AML-193 (cell line): ENCODE measurements at places on chromosomes 5 and 9.

- DNase-seq = peak; percentile 27
Observed at GRCh38 chr9:128818839-128819715, 777 bp downstream of the ENDOG start.

DNA sequence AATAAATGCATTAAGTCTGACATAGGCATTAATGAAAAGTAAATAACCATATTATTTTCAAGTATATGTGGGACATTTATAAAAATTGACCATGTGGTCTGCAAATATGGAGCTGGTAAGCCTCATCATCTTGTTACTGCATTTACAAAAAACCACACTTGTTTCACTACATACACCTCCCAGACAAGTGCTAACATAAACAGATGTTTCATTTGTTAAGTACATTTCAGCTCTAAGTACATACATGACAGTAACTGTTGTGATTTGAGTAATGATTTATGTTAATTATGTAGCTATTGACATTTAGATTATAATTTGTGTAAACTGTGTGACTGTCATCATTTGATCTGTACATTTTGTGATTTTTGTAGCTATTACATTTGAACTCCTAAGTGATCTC, 13.9 kb downstream of the IDNK start:
- DNase-seq = no peak

DNA sequence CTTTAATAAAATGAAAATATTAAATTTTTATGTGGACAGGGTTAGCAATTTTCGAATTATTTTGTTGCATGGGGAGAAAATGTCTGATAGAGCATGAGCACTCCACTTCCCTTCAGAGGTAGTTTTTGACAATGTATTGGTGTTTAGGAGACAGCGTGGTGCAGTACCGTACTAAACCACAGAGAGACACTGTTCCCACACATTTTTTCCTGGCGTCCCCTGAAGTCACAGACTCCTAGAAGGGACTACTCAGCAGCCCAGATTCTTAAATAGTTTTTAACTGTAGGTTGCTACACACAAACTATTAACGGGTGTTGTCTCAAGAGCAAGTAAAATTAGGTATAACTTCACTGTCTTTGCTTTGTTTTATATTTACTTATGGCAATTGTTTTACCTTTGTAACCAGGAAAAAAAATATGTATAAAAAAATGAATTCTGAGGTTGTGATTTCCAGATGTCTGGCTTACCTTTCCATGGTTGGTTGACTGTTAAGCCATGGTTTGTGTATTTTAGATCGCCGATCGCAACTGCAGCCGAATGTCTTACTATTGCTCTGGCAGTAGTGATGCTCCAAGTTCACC, 171.2 kb downstream of the DOCK8 start:
- DNase-seq = peak; percentile 17

GRCh38 chr5:162657076-162657475, 589.5 kb downstream of the GABRG2 start:
- DNase-seq = no peak

DNA sequence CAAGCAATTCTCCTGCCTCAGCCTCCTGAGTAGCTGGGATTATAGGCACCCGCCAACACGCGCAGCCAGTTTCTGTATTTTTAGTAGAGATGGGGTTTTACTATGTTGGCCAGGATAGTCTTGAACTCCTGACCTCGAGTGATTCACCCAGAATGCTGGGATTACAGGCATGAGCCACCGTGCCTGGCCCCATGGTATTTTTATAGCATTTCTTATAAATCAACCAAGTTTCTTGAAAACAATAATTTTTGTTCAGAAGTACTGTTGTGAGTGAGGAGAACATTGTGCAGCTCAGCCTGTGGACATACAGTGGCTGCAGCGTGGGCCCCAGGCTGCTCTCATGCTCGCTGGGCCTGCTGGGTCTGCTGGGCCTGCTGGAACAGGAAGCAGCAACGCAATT, 45.3 kb downstream of the MAP1B start:
- DNase-seq = no peak

- DNase-seq = no peak
Observed at GRCh38 chr9:121859646-121860045, 208.2 kb downstream of the DAB2IP start.

- DNase-seq = no peak
Observed at GRCh38 chr9:98570055-98570454, 138.7 kb downstream of the GABBR2 start.

DNA sequence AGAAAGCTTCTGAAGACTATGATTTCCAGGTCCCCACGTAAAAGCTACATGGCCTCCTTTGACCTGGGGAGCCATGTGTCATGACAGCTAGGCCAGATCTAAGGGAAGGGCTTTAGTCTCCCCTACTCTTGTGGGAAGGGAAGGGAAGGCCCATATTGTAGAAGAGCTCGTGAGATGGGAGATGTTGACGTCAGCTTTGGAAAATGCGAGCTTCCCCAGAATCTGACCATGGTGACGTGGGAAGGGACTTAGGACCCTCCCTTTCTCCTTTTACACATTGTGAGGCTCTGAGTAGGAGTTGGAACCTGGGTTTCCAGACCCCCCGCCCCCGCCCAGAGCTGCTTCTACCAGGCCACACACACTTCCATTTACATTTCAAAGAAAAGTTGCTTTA, 165.5 kb downstream of the SYK start:
- no peak for DNase-seq

DNA sequence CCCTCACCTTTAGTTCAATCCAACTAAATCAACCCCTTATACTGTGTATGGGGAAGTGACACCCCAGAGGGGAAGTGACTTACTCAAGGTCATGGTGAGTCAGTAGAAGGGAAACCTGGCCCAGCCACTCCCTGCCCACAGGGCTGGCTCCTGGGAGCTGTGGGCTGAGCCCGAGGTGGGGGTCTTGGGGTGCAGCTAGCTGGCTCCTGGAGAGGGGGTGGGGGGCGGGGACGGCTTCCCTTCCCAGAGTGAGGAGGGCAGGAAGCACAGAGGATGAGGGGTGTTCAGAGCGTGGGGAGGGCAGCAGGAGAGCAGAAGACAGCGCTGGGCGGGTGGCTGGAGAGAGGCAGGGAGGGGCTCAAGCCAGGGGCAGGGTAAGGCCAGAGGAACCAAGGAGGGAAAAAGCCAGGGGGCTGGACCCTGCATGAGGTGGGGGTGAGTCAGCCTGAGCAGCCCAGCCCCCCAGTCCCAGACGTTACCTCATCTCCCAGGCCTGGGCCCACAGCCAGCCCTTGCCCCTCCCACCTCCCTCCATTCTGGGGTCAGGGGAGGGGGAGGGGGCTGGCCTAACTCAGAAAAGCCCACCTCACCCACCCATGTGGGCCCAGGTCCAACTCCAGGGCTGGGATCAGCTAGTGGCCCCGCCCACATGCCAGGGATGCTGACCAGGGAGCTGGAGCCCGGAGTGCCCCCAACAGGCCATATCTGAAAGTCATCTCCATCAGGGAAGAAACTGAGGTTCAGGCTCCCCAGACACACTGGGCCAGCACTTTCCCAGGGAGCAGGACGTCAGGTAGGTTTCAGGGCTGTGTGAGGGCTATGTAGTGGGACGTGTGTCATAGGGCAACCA, 2.8 kb downstream of the PDLIM7 start:
- DNase-seq = peak; percentile 76

DNA sequence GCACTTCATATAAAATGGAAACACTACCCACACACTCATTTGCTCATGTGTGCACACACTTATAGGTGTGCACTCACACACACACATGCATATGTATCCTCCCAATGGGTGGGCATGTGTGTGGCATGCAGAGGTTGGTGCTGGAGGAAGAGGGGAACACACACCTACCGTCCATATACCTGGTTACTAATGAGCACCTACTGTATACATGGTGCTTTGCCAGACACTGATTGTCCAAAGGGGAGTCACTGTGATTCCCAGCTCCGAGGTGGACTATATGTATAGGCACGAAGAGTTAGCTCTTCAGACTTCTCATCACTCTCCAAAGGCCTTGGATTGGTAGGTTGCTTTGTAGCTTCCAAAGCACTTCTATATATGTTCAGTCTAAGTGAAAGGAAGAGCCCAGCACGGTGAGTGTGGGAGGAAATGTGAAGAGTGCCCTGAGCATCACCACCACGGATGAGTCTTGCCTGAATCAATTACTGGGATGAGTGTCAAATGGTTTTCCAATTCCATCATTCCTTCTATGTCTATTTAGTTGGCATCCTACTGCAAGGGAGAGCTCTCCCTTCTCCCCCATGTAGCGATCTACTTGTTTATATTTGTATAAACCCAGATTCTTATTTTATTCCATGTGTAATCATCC, 12.6 kb upstream of the ERGIC1 start:
- no peak for DNase-seq

GRCh38 chr9:122201641-122202040, 27.1 kb downstream of the LHX6 start:
- DNase-seq = no peak

DNA sequence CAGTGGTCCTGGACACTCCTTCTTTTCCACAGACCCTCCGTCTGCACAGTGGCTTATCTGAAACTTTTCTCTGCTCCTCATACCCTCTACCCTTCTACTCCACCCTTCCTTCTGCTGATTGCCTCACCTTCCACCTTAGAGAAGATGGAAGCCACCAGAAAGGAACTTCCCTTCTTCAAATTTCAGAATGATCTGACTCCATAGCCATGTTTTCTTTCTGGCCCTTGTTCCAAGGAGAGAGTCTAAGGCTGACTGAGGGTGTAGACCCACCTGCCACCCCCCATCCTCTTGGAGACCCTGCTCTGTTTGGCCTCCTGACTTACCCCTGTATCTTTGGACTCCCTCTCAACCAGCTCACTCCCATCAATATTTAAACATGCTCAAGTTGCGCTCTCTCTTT, 7.4 kb downstream of the SNX30 start:
- no peak for DNase-seq

DNA sequence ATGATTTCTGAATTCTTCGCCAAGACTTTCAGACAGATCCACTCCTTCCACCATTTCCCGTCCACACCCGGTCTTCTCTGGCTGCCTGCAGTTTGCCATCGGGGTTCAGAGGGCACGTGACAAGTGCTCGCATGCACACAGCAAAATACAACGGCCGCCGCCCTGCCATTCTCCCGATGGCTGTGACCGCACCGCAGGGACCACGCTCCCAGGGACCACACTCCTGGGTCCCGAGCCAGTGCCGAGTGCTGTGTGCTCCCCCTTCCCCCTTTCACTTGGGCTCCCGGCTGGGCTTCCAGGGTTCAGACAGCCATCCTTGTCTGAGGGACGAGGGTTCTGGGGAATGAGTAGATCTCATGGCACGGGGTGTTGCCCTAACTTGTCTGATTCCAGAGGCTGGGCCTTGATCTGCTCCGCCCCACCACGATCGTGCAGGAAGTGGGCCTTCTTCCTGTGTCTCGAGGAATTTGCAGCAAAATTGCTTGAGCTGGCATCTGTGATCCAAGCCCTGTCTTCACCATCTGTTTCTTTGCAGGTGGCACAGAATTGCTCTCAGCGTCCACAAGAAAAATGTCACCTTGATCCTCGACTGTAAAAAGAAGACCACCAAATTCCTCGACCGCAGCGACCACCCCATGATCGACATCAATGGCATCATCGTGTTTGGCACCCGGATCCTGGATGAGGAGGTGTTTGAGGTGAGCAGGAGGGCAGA, 59.2 kb downstream of the COL5A1 start:
- DNase-seq = no peak

DNA sequence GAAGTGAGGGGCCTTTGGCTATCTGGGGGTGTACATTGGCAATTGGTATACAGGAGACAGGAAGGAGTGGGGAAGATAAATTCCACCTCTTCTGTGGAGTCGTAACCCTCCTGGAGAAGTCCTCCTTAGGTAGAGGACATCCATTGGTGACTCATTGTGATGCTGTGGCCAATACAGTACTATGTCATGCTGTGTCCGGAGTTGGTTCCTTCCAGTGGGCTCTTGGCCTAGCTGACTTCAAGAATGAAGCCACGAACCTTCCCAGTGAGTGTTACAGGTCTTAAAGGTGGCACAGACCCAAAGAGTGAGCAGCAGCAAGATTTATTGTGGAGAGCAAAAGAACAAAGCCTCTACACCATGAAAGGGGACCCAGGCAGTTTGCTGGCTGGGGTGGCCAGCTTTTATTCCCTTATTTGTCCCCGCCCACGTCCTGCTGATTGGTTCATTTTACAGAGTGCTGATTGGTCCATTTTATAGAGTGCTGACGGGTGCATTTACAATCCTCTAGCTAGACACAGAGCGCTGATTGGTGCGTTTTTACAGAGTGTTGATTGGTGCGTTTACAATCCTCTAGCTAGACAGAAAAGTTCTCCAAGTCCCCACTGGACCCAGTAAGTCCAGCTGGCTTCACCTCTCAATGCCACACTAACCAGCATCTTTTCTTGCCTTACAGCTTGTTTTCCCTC, 37.3 kb upstream of the FBP1 start:
- no peak for DNase-seq
